ENCODE measurements at places on chromosomes 6 and 20.

- DNase-seq, result no peak
These were observed 14.1 kb upstream of the HCK start for GRCh38 chr20:32037929-32038328.

- DNase-seq, result no peak
These were observed 3.3 kb downstream of the FAM162B start for GRCh38 chr6:116762235-116762634.

DNA sequence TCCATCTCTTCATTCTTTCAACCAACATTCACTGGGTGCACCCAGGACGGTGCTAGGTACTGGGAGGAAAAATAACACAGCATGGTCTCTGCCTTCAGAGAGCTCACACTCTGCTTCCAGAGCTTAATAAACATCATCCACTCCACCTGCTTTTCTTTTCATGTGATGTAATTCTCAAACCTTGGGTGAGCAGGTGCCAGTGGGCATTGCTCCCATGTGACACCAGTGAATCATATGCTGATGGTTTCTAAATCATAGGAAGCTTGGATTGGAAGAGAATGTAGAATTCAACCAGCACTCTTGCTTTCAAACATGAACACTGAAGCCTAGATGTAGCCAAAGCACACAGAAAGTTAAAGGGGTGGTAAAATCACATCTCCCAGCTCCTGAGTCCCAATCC is 189.8 kb downstream of the FOXA2 start:
- DNase-seq, result no peak

- DNase-seq, result no peak
These were observed 48.2 kb downstream of the IRF4 start for GRCh38 chr6:439641-440167.

DNA sequence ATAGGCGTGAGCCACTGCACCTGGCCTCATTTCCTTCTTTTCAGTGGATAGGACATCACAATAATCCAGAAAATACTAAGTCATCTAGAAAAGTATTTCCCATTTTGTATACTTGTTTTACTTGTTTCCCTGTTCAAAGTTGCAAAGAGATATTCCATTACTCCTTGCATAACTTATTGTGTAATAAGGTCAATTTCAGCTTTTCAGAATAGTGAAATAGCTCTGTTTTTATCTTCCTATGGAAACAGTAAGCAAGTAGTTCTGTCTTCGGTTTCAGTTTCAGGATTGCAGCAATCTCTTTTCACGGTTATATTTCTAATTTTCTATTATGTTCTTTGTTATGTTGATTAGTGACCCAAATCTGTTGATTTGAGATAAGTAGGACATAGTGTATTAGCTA is 6.0 kb downstream of the STX11 start:
- no peak for DNase-seq

- DNase-seq, result no peak
These were observed 394 bp downstream of the MYB start for GRCh38 chr6:135181333-135182070.

GRCh38 chr6:453152-453551 is 61.6 kb downstream of the IRF4 start:
- peak; percentile 45 for DNase-seq

DNA sequence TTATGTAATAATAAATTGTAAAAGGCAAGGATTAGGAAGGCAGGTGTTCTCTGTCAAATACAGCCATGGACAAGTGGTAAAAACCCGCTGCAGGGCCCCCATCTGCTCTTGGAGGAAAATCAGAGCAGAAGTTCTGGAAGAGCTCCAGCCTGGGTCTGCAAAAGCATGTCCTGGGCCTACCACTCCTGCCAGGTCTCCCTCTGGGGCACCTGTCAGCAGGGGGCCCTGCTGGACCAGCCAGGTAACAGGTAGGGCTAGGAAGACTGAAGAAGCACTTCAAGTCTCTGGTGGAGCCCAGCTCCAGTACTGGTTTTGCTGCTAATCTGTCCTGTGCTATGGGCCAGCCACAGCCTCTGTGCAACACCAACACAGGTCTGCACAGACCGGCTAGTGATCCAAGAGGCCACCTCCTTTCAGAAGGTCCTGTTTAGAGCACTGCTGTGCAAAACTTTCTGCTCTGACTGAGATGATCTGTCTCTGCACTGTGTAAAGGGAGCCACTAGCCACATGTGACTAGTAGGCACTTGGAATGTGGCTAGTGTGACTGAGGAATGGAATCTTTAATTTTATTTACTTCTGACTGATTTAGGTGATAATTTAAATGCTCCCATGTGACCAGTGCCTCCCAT is 30.2 kb downstream of the RRBP1 start:
- DNase-seq, result no peak

- DNase-seq, result no peak
These were observed 11.0 kb downstream of the TREM1 start for GRCh38 chr6:41275489-41275888.

DNA sequence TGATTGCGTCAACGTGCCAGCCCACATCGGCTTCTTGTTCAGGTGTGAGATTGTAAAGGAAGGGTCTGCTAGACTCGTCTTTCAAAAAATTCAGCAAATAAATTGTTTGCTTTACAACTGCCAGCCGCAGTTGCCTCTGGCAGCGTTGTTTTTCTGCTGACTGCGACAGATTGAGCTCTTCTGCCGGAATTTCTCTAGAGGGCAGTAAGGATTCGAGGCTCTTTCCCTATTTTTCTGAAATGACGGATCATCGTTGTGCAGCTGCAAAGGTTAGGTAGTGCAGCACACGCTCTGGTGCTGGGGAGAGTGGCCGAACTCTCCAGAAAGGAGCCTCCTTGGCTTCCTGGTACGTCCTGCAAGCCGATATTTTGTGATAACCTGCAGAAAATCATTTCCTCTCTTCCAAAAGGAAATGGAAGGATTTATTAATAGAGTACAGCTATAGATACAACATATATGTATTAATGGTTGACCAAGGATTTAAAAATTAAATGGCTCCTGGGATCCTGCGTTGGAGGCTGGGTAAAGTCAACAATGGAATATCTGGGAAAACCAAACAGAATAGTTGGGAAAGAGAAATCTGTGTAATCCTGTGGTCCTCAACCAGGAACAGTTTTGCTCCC is 121.9 kb upstream of the ZFP64 start:
- DNase-seq, result peak; percentile 81

DNA sequence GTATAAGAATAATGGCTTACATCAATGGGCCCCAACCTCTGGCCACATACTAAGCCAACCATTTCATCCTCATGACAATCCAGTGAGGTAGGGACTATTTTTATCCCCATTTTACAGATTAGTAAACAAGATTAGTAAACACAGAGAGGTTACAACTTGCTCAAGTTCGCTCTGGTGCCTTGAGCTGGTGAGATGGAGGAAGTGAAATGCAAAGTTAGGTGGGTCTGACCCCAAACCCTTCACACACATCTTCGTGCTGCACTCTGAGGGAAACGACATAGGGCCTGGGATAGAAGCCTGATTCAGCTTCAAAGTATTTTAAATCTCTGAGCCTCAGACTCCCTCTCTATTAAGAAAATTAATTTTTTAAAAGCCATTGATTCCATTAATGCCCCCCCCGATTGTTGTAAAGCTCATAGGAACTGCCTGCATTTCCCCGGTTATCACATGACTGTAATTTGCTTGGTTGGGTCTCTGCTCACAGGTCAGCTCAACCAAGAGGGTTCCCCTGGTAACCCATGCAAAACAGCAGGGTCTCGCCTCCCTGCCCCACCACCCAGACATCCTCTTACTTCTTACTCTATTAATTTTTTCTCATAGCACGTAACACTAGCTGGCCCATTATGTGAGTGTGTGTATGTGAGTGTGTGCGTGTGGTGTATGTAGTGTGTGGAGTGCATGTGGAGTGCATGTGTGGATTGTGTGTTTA is 221.2 kb downstream of the MAFB start:
- DNase-seq, result no peak

DNA sequence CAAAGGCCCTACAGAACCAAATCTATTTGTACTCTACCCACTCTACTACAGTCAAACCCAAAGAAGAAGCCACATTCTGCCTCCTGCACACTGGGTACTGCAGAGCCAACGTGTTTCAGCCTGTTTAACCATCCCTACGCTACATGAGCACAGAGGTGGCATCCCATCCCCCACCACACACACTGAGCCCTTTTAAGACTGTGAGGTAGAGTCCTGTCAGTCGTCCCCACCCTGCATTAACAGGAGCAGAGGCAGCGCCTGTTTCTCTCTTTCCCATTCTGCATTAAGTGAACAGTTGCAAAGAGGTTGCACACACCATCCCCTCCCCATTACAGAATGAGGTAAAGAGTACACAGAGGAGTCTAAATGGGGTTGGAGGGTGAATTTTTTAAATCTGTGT is 5.2 kb upstream of the RSPH4A start:
- DNase-seq, result no peak

GRCh38 chr6:54267798-54268197 is 40.4 kb upstream of the TINAG start:
- peak; percentile 46 for DNase-seq

Data from eye (tissue), 1 donor.